ENCODE measurements at places on chromosomes 12 and 14.

- DNase-seq: no peak
Observed at GRCh38 chr14:33999771-34000291, 49.0 kb upstream of the EGLN3 start.

GRCh38 chr12:76583301-76583700, 23.7 kb upstream of the OSBPL8 start:
- no peak for DNase-seq

DNA sequence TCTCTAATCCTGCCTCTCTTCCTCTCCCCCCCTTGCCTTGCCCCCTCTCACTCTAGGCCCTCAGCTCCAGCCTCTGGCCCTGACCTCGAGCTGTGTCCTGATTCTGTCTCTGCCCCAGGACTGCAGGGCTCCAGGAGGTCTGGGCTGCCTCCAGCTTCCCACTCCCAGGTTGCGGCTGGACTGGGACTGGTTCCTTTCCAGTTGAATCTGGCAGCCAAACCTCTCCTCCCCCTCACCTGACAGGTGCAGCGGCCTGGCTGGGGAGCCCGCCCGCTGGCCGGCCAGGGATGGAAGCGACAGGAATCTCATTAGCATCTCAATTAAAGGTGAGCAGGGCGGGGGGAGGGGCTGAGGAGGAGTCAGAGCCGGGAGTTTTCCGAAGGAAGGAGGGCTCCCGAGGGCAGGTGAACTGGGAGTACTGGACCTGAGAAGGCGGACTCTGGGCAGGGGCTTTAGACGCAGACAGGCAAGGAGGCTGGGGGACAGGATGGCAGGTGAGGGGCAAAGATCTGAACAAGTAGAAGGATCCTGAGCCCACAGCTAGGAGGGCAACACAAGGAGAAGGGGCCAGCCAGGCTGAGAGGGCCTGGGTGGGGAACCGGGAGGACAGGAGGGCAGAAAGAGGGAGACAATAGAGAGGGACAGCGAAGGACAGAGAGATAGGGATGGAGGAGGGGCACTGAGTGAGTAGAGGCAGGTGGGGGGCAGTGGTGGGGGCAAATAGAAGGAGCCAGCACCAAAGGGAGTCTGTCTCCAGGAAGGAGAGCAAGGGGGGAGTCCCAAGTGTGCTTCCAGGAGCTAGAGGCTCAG, at the start of gene SCNN1A:
SCNN1A (minus strand) TSS at position 295 of the 810 bp plus-strand sequence. CDS start 780 bp downstream, outside the sequence.
- no peak for DNase-seq

DNA sequence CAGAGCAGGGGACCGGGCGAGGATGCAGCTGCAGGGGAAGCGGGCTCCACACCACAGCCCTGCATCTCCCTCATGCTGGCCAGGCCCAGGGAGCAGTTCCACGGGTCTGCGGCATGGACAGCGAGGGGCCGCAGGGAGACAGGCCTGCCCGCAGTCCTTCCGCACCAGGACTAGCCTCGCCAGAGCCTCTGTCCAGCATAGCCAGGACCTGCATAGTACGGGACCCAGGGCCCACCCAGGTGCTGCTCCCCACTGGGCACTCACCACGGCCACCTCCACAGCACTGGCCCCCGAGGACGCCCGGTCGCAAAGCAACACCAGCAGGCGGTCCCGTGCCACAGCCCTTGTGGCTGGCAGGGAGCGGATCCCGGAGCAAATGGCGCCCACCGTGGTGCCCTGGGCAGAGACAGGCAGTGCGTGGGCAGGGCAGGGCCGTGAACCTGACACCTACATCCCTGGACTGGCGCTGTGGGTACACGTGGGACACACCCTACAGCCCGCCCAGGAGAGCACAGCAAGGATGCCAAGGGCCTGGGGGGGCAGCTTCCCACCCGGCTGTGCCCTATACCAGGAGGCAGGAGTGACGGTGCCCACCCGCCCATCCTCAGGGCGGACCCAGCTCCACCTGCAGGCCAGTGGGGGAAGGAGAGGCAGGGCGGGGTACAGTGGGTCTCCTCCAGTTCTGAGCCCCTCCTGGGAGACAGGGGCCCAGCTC, 23.8 kb downstream of the JAG2 start:
- DNase-seq: no peak

- DNase-seq: no peak
Observed at GRCh38 chr14:92039063-92039718, 668 bp downstream of the TRIP11 start.

Data from stimulated activated CD4-positive, alpha-beta T cell treated with anti-CD3 and anti-CD28 coated beads, TNF-alpha, amount 100 ng/mL, for 48 hours (primary cell).